ENCODE measurements at places on chromosomes 6 and 20.

DNA sequence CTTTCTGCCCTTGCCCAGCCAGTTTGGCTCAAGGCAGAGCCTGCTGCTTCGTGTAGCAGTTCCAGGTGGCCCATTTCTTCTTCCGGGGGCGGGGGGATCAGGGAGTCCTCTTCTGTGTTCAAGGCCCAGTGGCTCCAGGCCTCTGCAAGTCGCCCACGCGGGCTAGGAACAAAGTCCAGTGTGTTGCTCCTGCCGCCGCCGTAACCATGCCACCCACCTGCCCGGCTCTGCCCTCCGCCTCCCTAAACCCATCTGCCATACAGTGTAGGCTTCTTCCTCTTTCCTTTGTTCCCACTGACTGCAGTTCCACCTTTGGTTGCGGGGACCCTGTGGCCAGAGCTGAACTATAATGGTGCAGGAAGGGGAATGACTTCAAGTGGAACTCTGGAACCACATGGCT is 43.9 kb upstream of the SRF start:
- DNase-seq: no peak

DNA sequence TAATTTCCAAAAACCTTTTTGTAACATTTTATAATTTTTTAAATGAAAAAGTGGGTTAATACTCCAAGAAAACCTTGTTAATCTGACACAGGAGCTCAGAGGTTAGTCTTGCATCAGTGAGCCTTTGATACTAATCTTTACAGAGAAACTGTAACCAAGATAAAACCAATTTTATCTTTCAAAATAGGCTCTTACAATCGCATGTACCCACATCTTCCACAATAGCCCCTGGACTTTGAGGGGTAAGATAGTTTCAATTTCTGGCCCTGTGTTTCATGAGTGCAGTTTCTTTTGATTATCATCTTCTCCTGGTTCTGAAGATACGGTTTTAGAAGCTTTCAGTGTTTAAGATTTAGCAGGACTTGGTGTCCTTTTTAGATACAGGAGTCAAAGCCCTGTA is 34.5 kb upstream of the MAS1L start:
- no peak for DNase-seq

- DNase-seq: no peak
Measured at GRCh38 chr6:14118446-14118845, 874 bp downstream of the CD83 start.

DNA sequence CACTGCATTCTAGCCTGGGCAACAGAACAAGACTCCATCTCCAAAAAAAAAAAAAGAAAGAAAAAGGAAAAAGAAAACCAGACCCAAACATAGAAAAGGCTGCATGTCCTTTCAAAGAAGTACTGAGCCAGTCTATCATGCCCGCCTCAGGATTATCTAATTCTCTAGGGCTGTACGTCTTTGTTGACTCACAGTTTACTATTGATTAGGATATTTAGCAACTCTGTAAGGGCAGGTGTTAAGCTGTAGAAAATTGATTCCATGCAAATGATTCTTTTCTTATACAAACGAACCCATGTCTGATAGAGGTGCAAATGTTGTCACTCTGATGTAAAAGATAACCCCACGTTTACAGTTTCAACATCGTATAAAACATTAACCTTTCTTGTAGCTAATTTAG is 209.0 kb downstream of the TTLL2 start:
- no peak for DNase-seq

- no peak for DNase-seq
Measured at GRCh38 chr6:35445691-35446090, 6.4 kb upstream of the FANCE start.

DNA sequence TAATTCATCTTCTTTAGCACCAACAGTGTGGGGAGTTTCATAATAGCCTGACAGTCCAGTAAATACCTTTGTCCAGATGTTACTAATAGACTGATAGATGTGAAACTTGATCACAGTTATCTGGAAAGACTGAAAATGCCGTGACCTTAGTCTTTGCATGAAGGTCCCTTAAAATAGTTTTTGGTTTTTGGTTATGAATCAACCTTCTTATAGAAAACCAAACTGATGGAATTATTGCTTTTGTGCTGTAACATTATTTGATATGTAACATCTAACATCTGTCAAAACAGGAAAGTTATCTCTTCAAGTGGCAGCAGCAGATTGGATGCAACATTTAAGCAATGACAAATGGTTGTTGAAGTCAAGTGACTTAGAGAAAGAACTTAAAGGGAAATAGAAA is 190.4 kb downstream of the DOK5 start:
- no peak for DNase-seq

DNA sequence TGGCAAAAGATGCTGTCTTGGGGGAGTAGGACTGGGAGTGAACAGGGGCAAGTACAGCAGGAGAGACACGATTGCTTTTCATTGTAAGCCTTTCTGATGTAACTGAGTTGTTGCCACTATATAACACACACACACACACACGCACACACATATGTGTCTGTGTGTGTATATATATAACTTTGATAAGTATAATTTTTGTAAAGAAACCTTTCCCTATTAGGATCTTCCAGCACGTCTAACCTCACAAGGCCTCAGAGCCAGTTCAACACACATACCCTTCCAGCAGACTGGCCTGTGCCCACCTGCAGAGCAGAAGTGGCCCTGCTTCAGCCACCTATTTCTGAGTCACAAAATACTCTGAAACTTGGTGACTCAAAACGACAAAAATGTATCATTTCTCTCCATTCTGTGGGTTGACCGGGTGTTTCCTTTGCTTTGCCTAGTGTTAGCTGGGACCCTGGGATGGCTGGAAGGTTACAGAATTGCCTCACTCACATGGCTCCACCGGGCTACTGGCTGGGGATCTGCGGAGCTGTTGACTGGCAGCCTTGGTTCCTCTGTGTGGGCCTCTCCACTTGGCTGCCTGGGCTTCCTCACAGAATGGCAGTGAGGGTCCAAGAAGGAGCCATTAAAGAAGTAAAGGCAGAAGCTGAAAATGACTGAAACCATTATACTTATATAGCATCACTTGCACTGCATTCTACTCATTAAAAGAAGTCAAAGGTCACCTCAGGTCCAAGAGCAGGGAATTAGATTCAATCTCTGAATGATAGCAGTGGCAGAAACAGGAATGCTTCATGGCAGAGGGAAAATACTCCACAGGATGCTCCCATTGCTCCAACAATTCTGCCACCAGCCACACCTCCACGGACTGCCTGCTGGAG is 126.4 kb downstream of the BANF2 start:
- DNase-seq: no peak

GRCh38 chr20:11172881-11173280 is 499.1 kb upstream of the JAG1 start:
- DNase-seq: no peak

GRCh38 chr6:85092226-85092625 is 327.8 kb upstream of the TBX18 start:
- DNase-seq: no peak

GRCh38 chr20:59678288-59678687 is 73.9 kb downstream of the PHACTR3 start:
- DNase-seq: no peak

GRCh38 chr6:3296078-3296477 is 37.3 kb downstream of the PSMG4 start:
- DNase-seq: no peak

DNA sequence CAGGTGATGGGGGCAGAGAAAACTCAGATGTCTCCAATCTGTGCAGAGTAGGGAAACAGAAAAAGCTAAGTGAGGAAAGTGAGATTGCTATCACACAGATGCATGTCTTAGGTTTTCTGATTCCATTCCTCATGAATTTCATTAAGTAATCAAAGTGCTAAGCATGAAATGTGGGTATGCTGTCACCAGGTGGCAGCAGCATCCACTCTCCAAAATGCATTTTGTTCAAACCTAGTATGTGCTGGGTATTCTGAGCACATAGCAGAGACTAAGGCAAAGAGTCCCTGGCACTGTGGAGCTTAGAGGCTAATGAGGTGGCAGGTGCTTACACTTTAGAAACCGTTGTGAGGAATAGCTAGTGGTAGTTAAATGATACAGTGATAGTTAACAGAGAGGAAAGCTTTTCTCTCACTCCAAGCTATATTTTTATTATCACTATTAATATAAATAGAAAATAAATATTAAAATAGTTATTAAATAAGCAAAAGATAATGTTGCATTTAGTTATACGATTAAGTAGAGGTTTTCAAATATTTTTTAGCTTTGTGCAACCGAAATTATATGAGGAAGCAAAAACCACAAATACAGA is 179.5 kb downstream of the CDH26 start:
- DNase-seq: no peak

- no peak for DNase-seq
Measured at GRCh38 chr6:15176816-15177370, 69.0 kb upstream of the JARID2 start.

- no peak for DNase-seq
Measured at GRCh38 chr6:90375681-90376439, 79.2 kb upstream of the BACH2 start.

DNA sequence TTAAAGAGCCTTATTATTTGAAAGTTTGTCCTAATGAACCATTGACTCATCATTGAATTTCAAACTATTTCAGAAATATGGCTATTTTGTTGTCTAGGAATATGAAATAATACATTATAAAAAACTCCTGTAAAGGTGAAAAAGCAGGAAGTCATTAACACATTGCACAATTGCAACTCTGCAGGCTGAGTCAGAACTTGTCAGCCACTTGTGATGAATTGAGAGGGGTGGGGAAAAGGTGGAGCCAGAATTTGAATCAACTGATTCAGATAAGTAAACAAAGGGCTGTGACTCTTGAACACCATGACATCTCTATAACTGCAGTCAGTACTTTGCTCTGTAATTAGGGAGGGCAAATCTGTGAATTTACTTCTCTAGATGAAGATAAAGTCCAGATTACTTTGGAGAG is 6.0 kb downstream of the C6orf141 start:
- DNase-seq: no peak

GRCh38 chr6:44679438-44680201 is 292.1 kb downstream of the CDC5L start:
- DNase-seq: no peak

DNA sequence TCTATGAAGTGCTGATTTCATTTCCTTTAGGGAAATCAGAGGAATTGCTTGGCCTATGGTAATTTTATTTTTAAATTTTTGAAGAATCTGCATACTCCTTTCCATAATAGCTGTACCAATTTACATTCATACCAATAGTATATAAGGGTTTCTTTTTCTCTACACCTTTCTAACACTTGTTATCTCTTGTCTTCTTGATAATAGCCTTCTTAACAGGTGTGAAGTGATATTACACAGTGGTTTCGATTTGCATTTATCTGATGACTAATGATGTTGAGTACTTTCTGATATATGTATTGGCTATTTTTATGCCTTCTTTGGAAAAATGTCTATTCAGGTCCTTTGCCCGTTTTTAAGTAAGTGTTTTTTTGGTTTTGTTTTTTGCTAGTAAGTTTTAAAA is 40.8 kb downstream of the SMAP1 start:
- DNase-seq: no peak

GRCh38 chr20:25009218-25010145 is 16.9 kb upstream of the APMAP start:
- no peak for DNase-seq

- no peak for DNase-seq
Measured at GRCh38 chr20:4581838-4582237, 139.9 kb upstream of the PRND start.

- no peak for DNase-seq
Measured at GRCh38 chr20:9218531-9218961, 149.7 kb downstream of the PLCB4 start.

DNA sequence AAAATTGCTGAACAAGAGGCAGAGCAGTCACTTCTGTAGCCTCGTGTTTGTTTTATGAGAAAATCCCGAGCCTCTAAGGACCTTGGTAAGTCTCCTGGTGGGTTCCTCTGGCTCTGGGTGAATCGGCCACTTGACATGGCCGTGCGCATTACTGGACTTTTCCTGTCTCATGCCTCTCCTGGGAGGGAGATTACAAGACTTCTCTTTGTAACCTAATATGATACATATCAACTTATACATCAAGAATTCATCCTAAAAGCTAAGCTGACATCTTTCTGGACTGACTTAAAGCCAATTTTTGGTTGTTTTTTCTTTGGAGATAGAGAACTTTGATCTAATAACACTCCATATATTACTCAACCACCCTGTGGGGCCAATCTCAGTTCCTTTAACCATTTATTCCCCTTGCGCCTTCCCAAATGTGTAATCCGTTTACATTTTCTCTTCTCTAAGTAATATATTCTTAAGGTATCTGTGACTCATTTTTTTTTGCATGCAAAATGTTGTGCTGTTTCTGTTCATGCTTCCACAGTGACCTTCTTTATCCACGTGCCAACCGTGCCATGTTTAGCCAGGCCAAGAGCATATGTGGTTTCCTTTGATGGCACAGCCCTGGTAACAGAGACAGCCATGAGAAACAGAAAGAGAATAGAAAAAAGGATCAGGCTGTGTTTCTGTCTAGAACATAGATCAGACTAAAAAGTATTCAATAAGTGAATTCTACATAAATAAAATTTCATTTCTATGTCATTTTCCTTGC is 47.5 kb upstream of the JAG1 start:
- no peak for DNase-seq

- DNase-seq: no peak
Measured at GRCh38 chr6:113352029-113352801, 504.9 kb upstream of the MARCKS start.

GRCh38 chr20:32354592-32355416 is 3.3 kb upstream of the ASXL1 start:
- no peak for DNase-seq

GRCh38 chr6:2448826-2449571 is 203.6 kb upstream of the GMDS start:
- no peak for DNase-seq

DNA sequence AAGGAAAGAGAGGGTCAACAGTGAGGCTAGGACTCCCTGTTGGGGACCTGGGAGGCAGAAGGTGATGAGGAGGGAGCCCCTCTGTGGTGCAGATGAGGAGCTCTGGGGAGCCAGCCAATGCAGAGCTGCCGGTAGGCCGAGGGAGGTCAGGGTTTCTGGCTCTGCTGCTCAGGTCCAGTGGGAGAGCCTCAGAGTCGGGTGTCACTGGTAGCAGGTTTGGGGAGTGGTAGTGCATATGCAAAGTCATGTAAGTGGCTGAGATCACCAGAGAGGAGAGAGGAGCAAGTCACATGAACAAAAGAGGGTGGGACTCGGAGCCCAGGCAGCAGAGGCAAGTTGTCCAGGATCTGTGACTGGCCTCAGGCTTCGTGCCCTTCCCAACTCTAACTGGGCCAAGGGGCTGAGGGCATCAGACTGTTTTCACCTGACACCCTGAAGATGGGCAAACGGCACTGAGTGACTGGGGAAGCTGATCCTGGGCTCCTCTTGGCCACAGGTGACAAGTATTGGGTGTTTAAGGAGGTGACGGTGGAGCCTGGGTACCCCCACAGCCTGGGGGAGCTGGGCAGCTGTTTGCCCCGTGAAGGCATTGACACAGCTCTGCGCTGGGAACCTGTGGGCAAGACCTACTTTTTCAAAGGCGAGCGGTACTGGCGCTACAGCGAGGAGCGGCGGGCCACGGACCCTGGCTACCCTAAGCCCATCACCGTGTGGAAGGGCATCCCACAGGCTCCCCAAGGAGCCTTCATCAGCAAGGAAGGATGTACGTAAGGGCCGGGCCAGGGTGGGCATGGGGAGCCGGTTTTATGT is 6.6 kb downstream of the MMP24OS start:
- DNase-seq: no peak

Data from amygdala (tissue), 56 donors.